ENCODE measurements at places on chromosomes 3 and 15.

DNA sequence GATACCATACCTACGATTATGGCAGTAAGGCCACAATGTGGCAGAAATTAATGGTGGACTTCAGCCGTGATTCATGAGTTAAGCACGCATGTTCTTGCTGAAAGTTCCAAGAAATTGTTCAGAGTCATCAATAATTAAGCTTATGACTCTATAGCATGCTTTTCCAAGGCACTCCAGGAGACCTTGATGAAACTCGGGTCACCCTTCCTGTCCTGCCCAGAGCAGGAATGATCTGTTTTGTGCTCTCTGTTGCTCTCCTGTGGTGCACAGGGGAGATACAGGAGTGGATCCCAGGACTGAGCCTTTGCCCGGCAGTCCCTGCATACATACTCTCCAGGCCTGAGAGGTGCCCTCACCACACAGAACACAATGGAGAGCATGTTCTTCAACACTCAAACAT lies 141.6 kb upstream of the SLC2A2 start:
- no peak for DNase-seq

GRCh38 chr3:44995142-44995770 lies 19.2 kb downstream of the EXOSC7 start:
- no peak for DNase-seq

DNA sequence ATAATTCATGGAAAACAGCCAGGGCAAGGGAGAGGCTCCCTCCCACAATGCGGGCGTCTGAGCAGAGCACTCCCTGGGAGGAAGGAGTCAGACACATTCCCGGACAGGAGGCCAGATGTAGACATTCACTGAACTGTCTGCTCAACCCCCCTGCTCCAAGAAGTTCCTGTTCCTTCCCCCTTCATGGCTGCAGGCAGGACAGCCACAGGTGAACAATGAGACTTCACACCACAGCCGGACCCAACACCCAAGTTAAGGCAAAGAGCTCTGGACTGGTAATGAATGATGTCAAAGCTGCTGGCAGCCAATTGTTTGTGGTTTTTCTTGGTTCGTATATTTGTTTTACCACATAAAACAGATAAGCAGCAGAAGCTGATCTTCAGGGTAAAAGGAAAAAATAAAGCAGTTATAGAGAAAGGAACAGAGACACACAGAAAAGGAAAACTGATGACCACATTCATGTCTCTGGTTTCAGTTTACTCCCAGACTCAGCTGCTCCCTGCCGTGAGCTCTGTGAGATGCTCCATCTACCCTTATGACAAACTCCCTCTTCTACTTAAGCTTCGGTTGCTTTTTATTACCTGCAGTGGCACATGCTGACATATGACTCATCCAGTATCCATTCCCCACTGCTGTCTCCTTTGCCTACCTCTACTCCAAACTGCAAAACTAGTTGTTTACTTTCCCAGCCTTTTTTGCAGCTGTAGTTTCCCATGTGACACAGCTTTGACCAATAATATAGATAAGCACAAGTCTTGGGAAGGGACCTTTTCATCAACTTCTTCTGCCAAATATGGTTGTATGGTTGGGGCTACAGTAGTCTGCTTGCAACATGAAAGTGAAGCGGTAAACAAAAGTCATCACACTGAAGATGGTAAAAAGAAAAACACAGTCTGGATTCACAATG lies 33.1 kb downstream of the DZIP1L start:
- no peak for DNase-seq

- no peak for DNase-seq
These were observed 6.7 kb downstream of the CISH start for GRCh38 chr3:50604628-50605588.

DNA sequence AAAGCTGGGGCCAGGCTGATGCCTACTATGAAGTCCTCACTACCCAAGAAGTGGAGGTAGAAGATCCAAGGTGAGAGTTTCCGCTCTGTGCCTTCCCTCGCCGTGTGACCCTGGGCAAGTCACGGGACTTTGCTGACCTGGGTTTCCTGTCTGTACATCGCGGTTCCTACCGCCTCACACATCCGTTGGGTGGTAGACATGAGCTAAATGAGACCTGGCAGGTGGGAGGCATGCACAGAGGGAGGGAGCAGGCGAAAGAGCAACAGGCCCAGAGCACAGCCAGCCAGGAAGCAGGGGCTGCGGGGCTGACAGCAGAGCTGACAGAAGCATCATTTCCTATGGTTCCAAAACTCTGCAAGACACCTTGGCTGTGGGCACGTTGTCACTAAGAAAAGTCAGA lies 157.3 kb upstream of the BHLHE40 start:
- DNase-seq, result no peak

DNA sequence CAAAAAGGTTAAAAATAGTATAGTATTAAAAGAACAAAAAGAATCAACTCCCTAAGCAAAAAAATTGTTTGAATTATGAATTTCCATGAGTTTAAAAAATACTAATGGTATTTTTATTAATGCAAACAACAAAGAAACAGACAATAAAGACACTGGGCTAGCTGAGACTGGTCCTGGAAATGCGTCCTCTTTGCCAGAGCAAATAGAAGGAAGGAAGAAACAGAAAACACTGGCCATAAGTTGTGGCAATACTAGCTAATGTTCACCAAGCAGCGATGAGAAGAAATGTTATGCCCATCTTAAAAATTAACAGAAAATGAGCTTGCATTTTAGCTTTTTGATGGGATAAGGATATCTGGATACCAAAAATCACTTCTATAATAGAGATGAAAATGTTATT lies 88.6 kb downstream of the TBL1XR1 start:
- no peak for DNase-seq

DNA sequence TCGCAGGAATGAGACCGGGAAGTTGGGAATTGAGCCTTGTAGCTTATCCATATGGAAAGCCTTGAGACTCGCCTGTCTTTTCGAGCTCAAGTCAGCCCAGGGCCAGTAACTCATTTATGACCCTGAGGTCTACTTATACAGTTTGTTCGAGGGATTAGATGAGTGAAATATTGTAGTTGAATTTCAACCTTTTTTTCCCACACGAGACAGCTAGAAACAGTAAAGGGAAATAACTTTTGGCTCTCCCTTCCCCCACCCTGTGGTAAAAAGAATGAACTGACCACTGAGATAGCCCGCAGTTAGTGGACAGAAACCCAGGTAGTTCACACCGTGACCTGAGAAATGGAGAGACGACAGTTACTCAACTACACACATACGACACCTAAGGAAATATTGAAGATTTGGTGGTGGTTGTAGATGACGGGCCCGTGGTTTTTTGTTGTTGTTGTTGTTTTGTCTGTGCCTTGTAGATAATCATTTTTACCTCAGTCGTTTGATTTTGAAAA lies 841 bp downstream of the EIF3J start:
- DNase-seq, result no peak

DNA sequence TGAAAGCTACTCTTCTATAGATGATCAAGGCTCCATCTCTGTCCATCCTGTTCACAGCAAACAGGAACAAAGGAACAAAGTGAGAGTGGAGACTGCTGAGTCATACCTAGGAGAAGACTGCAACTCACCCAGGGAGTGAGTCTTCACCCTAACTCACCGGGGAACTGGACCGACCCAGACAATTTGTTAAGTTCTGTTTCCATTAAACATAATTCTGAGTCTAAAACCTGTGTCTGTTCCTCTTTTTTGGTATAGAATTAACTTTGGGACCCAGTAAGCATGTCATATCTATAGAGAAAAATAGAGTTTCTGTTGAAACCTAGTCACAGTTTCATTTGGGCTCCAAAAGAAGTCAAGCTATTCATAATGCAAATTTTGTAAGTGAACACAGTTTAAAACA lies 21.6 kb downstream of the CCDC80 start:
- no peak for DNase-seq
